A549 treated with CpdA at 1 μM for 4 hours (cell line): ENCODE measurements at places on chromosomes 12 and 14. TPM values are rescaled to one million over a fixed set of nuclear protein-coding genes. Genes with fewer than 3 reads are reported as not detected.

Gene CLECL1
- total RNA-seq, result not detected in 5 replicates

Gene AKAP3
- total RNA-seq, result 0.08 to 0.14 TPM (median 0.12 TPM) in 4 of 5 replicates, not detected in the other

Gene PRR4
- 1.5 to 4.3 TPM (median 3.3 TPM) in 5 replicates for total RNA-seq

Gene BRAP
- total RNA-seq, result 13.4 to 14.3 TPM (median 13.7 TPM) in 5 replicates

Gene SLC5A8
- total RNA-seq, result not detected in 5 replicates

Gene CCDC196
- total RNA-seq, result not detected in 5 replicates

Gene TBX5
- not detected in 5 replicates for total RNA-seq

Gene CRIP1
- total RNA-seq, result 1,651 to 1,885 TPM (median 1,685 TPM) in 5 replicates

Gene SOS2
- total RNA-seq, result 8.9 to 14.2 TPM (median 11.1 TPM) in 5 replicates

Gene NANOG
- not detected in 5 replicates for total RNA-seq

Gene CIDEB
- total RNA-seq, result 0.18 to 0.50 TPM (median 0.32 TPM) in 5 replicates

Gene LIN7A
- 0.33 to 0.55 TPM (median 0.43 TPM) in 5 replicates for total RNA-seq

Gene TBX3
- total RNA-seq, result 16.9 to 20.2 TPM (median 19.7 TPM) in 5 replicates
